ENCODE measurements at places on chromosomes 7 and 10.

DNA sequence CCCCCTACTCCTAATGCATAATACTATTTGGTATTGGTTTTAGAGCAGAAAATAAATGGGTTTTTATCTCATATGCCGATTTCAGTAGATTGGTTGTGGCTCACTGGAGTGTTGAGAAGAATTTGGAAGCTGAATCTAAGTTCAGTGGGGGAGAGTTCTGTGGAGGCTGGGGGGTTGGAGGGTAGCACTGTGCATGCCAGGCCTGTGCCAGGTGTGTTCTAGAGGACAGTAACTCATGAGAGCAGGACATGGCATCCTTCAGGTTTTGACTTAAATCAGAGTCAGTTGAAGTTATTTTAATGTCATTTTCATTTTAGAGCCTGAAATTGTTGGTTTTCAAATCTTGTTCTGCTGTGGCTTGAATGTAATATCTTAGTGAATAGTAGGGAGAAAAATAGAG is 79.5 kb downstream of the EEPD1 start:
- no peak for DNase-seq

- DNase-seq: no peak
These were observed 17.7 kb upstream of the NKX6-2 start for GRCh38 chr10:132803416-132804210.

DNA sequence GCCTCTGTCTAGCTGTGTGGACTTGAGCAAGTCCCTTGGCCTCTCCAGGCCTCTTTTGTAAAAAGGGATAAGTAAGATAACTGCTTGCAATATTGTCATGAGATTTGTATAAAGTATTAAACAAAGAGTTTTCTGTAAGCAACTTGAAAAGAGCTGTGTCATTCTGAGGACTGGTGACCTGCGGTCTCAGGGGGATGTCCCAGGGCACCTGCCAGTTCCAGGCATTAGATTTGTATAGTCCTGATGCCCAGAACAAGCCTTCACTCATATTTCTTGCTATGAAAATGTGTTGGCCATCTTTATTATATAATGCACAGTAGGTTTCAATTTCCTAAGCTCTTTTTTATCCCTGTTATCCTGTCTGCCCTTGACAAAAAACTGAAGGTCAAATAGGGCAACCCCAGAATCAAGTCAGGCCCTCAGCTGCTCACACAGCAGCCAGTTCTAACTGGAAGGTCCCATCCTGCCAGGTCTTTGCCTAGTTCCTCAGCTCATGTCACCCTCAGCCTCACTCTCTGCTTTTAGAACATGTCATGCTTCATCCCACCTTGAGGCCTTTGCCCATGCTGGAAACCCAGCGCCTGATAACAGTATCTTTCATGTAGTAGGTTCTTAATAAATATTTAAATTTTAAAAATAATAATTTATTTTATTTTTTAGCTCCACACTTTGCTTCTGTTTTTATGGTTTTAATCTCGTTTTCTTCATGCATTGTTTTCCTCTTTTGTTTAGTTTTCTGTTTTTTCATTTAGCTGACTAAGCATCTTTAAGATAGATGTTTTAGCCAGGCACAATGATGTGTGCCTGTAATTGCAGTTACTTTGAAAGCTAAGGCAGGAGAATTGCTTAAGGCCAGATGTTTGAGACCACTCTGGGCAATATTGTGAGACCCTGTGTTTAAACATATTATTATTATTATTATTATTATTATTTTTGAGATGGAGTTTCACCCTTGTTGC is 87.5 kb upstream of the ZNF92 start:
- no peak for DNase-seq

DNA sequence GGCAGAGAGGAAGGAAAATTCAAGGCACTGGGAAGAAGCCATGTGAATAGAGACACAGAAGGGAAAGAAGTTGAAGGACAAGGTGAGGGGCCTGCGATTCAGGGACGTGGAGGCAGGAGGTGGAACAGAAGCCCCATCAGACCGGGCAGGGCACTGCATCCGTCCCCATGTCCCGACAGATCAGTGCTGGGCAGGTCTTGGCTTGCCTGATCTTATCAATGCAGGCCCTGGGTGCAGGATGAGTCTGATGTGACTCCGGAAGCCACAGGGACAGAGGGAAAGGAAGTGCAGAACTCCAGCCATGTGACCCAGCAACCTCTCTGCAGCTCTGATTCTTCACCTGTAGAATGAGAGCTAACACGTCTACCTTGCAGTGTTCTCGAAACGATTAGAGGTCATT is 136.2 kb upstream of the CTBP2 start:
- DNase-seq: no peak

DNA sequence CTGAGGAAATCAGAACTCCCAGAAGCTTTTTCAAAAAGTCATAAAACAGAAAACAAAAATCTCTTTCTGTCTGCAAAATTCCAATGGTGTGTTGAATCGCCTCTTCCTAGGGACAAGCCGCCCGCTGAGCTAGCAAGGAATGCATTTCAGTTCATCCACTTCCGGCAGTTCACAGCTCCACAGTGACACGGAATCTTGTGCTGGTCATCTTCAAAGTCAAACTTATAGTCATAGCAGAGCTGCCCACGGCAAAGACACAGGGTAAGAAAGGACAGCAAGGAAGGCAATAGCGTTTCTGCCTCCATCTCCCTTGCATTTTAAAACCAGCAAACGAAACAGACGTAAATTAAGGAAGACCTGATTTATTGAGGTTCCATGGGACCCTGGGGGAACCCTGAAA is 111.2 kb downstream of the GALNT11 start:
- DNase-seq: no peak

- DNase-seq: no peak
These were observed 192.5 kb downstream of the ELFN1 start for GRCh38 chr7:1862560-1862959.

DNA sequence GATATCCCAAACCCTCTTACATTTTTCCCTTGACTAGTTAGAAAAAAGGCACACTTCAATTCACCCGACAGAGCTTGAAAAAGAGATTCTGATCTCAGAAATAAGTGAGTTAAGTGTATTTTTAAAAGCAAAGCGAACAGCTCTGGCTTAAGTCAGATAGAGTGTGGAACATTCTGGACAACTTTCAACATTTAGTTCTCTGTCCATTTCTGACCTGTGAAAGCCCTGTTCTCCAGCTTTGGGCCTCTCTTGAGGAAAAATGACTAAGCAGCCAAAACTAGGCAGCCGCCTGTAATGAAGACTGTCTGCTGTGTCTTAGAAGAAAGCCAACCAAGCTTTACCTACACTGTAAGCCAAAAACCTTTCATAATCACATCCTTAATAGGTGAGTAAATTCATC is 50.5 kb downstream of the CDK6 start:
- no peak for DNase-seq

DNA sequence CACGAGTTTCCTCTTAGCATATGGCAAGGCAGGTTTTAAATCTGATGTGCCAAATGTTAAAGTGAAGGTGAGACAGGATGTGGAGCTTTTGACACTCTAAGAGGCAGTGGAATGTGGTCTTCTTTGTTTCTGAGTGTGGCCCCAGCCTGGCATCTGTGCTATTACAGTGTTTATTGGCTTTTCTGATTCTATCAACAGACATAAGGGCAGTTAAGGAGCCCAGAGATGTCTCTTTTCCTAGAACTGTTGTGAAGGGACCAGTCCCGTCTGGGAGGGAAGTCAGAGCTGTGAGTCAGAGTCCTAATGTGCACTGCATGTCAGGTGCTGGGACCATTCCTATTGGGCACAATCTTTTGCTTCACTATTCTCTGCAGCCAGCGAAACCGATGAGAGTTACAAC is 32.5 kb downstream of the TRUB1 start:
- no peak for DNase-seq

- no peak for DNase-seq
These were observed 62.0 kb upstream of the NAMPT start for GRCh38 chr7:106346678-106347217.

GRCh38 chr7:105985672-105986215 is 22.7 kb downstream of the CDHR3 start:
- DNase-seq: no peak

DNA sequence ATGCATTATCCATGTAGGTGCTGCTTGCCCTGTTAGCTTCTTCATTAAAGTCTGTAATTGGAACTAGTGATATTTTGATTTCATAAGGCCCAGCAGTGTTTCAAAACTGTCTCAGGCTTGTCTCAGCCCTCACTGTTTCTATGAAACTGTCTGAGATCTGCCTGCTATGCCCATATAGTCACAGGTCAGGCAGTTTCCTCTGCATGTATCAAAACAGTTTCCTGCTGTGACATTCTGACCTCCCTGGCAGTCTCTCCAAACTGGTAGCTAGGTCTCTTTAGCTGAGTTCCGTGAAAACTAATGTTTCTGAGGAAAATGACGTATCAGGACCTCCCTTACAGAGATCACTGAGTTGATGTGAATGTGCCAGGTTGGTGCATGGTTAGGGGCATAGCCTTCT is 18.9 kb upstream of the SEMA3D start:
- DNase-seq: no peak

GRCh38 chr7:66043681-66044497 is 31.7 kb upstream of the ASL start:
- no peak for DNase-seq

- no peak for DNase-seq
These were observed 3.0 kb downstream of the UCMA start for GRCh38 chr10:13231190-13231589.

DNA sequence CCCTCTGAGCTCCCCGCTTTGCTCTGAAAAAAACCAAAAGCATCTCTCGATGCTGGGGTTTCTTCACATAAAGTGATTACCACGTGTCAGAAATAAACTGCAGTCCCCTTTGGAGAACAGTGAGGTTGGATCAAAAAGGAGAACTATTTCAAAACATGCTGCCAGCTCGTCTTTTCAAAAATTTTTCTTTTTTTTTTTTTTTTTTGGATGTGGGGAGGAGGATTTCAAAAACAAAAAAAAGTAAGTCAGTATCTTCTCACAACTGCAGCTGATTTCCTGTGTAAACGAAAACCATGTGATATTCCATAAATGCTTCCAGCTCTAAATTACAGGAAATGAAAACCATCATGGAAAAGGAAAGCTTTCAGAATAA is 155.0 kb upstream of the LYZL2 start:
- no peak for DNase-seq

GRCh38 chr10:93745408-93746065 is 12.2 kb upstream of the LGI1 start:
- DNase-seq: no peak

- no peak for DNase-seq
These were observed 188.9 kb downstream of the SKIDA1 start for GRCh38 chr10:21336476-21337170.

DNA sequence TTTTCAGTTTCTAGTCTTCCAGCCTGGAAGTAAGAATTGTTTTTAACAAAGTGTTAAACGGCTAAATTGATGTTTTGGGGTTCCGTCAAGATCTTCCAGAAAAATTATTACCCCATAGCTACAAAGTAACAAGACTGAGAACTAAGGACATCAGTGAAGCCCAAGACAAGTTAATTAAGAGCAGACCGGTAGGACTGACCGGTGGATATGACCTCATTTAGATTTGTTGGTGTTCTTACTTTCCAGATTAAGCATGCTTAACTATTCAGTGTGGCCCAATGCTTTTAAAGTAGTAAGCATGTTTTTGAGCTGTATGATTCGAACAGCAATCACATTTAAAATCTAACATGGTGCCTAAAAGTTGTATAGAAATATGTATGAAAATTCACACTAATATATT is 73.1 kb upstream of the RPA3 start:
- DNase-seq: no peak

DNA sequence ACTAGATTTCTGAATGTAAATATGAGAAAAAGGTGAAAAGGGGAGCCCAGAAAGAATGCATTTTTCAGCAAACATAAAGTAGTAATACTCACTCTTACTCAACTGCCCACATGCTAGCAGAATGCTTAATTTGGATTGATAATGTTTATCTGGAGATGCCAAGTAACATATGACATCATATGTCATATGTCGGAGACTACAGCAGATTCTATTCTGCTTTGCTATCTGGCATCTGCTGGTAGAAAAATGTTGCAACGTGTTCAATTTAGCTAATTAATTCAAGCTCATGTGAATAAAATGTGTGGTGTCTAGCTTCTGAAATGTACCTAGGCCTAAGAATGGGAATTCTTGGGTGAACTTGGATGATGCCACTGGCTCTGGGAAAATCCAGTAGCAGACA is 4.5 kb downstream of the BBIP1 start:
- DNase-seq: no peak
